ENCODE measurements at places on chromosomes 6 and 20.

DNA sequence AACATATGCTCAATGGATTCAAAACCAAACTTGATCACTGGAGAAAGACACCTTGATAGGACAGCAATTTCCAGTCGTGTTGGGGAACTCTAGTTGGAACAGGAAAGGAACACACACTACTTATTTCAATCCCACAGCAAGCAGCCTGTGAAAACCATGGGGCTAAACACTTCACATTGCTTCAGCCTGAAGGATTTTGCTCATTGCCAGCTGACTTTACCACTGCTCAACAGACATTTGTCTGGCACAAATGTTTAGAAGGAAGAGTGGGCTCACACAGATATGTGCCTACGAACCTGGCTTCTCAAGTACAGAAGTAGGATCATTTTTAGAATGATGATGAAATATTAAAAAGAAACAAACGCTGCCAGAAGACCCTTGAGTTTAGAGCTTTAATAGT is 598.1 kb downstream of the PHF3 start:
- DNase-seq, result no peak

- DNase-seq, result no peak
Observed at GRCh38 chr20:35791821-35792220, 20.0 kb downstream of the PHF20 start.

DNA sequence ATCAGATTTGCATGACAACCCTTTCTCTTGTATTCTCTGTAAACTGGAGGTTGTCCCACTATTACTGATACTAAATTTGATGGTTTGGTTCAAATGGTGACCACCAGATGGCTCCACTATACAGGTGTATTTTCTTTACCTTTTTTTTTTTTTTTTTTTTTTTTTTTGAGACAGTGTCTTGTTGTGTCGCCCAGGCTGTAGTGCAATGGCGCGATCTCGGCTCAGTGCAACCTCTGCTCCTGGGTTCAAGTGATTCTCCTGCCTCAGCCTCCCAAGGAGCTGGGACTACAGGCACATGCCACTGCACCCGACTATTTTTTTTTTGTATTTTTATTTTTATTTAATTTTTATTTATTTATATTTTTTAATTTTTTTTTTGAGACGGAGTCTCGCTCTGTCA is 6.6 kb upstream of the WTAP start:
- peak; percentile 70 for DNase-seq

DNA sequence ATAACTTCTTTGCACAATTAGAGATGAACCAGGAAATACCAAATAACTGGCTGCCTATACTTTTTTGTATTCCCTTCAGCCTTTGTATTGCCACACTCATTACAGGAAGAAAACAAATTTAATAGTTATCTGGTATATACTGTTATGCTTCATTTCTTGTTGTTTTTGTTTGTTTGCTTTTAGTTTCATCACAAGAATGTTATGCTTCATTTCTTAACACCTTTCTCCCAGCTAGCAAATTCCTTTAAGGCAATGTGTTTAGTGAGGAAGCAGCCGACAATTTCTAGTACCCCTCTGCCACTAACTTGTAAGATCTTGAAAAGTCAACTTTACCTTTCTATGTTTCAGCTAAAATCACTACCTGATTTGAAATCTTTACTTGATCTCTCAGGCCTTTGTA is 1.4 kb downstream of the NCOA6 start:
- no peak for DNase-seq

DNA sequence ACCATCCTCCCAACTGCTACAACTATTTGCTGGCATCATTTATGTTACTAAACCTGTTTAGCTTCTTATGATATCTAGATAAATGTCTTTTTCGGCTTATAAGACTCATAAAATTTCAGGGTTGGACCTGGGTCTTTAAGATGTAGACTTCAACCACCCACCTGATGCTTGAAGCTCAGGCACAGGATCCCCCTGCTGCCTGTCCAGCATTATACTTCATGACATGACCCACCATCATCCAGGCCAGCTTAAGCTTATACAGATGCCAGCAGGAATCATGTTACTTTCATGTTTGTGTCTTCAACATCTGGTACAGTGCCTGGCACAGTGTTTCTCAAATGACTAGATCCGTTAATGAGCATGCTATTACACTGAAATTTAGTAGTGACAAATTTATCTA is 47.4 kb downstream of the SLC17A5 start:
- no peak for DNase-seq

GRCh38 chr6:155993240-155993639 is 537.6 kb upstream of the NOX3 start:
- no peak for DNase-seq

DNA sequence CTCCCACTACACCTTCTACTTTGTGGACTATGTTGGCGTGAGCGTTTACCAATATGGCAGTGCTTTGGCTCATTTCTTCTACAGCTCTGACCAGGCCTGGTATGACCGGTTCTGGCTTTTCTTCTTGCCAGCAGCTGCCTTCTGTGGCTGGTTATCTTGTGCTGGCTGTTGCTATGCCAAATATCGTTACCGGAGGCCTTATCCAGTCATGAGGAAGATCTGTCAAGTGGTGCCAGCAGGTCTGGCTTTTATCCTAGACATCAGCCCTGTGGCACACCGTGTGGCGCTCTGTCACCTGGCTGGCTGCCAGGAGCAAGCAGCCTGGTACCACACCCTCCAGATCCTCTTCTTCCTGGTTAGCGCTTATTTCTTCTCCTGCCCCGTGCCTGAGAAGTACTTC is 16.5 kb upstream of the EFHC1 start:
- DNase-seq, result no peak

DNA sequence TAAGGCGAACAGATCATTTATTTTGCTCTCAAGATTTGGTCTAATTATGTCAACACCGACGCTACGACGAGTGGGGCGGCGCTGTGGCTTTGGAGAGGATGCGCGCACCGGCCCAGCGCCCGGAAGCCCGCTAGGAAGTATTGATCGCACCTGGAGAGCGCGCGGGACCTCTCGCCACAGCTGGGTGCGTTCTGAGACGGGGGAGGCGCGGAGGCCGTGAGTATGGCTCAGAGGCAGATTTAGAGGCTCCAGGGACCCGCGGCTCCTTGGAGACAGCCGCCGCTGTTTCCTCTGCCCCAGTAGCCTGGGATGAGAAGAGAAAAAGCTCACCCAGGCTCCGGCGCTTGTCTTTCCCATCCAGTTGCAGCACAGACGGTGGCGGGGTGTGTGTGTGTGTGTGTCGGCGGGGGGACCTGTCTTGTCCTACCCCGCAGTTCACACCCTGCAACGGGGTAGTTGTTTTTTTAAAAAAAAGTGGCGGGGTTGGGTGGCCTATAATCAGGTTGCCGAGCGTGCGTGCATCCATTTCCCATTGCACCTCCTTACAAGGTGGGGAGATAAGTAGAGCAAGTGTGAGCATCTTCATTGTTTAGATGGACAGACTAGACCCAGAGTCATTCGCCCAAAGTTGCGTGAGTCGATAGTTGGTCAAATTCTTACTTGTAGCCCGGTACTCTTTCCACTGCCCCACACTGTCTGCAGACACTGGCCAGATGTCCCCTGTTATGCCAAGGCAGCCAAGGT is 11.2 kb downstream of the TFAP2D start:
- no peak for DNase-seq

DNA sequence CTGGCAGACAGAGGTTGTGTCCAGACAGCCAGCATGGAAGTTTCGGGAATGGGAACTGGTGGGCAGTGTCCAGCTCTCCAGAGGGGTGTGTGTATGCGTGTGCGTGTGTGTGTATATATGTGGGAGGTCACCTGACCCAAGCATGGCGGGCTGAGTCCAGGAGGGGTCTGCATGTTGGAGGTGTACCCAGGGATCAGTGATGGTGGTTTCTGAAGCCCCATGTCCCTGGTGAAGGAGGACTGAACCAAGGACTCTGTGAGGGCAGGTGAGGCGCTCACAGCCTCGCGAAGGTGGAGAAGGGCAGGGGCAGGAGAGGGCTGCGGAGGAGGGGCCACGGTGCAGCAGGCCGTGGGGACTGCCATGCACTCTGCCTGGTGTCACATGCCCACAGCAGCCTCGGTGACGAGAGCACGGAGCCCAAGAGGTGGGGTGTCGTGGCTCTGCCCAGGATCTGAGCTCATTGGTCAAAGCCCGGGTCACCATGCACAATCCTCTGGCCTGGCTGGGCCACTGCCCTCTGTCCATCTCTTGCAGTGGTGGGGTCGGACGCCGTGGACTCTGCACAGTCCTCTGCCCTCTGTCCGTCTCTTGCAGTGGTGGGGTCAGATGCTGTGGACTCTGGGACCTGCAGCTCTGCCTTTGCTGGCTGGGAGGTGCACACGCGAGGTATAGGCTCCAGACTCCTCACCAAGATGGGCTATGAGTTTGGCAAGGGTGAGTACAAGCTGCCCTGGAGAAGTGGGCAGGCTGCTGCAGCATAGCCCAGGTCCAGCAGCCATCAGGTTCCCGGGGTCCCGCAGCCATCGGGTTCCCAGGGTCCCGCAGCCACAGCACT is 2.1 kb upstream of the LIME1 start:
- no peak for DNase-seq

All from CD4-positive, alpha-beta T cell treated with Interleukin-15 for 4 hours (primary cell).